ENCODE measurements at places on chromosomes 1 and 21.

GRCh38 chr1:49213301-49213700 is 436.6 kb upstream of the BEND5 start:
- no peak for DNase-seq

DNA sequence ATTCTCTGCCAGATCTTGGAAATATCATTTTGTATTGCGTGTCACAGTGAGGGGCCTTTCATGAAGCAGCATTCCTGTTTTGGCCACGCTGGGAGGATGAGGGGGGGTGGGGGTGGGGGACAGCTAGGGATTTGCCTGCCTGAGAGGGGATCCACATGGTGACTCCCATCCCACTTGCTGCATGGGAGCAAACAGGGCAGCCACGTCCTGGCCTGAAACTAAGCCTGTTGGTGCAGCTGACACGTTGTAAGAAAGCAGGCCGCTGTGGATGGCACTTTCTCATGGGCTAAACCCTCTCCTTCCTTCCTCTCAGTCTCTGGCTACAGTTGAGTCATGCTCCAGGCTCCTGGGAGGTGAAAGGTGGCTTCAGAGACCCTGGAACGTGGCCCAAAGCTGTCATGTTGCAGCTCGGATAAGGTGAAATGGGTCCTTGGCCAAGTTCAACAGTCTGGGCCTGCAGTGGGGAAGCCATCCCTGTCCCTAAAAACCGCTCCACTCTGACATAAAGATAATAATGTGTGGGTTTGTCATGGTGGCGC is 346.7 kb upstream of the VAMP3 start:
- no peak for DNase-seq

DNA sequence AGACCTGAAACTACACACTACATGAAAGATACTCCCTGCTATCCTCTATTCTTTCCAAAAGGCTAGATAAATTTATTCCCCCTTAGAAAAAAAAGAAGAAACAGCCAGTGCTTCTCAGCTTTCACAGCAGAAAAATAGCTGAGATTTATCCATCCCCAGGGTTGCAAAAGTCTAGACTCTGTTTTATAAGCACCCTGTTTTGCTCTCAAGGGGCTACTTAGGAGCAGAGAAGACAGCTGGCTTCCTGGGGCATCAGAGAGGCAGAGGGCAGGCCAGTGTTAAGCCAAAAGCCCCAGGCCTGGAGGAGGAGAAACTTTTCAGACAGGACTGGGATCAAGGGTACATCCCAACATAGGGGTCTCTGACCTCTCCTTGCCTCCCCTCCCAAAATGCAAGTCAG is 3.9 kb downstream of the LAMB3 start:
- DNase-seq: no peak

GRCh38 chr1:6259491-6260362 is 1.2 kb downstream of the GPR153 start:
- peak; percentile 79 for DNase-seq

DNA sequence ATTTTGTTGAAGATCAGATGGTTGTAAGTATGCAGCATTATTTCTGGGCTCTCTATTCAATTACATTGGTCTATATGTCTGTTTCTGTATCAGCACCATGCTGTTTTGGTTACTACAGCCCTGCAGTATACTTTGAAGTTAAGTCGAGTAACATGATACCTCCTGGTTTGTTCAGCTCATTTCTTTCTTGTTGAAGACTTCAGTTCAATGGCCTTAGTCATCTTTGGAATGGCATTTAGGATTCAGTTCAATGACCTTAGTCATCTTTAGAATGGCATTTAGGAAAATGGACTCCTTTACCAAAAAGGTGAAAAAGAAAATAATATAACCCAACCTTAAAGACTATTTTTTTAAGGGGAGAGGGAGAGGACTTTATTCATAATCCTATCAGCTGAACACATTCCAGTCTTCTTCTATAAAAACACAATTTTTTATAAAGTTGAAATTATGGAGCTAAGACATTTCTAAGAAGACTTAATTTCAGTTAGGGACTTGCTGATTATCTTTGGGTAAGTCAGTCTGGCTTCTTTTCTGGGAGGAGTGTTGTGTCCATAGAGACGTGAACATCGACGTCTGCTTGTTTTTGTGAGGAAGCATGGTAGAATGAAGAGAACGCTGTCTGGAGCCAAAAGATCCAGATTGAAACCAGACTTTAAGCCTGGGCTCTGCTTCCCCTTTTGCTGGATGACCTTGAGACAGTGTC is 48.3 kb downstream of the DDR2 start:
- no peak for DNase-seq

- no peak for DNase-seq
Observed at GRCh38 chr1:214416858-214417257, 134.5 kb downstream of the PTPN14 start.

DNA sequence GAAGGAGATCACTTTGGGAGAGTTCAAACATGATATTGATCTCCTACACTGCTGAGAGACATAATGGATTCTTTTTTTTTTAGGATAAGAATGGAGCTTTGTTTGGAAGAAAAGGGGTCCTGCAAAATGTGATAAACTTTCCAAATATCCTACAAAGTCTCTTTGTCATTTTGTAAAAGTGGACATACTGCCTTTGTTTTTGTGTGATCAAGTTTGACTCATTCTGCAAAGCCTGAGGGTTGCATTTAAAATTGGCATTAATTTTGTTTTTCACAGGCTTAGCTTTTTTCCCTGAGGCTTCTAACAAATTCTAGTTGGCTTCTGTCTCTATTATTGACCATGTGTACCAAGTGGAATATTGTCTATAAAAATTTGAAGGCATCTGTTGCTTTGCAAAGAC is 113.2 kb downstream of the AK5 start:
- no peak for DNase-seq

- DNase-seq: no peak
Observed at GRCh38 chr1:9985001-9985400, 12.0 kb upstream of the RBP7 start.

DNA sequence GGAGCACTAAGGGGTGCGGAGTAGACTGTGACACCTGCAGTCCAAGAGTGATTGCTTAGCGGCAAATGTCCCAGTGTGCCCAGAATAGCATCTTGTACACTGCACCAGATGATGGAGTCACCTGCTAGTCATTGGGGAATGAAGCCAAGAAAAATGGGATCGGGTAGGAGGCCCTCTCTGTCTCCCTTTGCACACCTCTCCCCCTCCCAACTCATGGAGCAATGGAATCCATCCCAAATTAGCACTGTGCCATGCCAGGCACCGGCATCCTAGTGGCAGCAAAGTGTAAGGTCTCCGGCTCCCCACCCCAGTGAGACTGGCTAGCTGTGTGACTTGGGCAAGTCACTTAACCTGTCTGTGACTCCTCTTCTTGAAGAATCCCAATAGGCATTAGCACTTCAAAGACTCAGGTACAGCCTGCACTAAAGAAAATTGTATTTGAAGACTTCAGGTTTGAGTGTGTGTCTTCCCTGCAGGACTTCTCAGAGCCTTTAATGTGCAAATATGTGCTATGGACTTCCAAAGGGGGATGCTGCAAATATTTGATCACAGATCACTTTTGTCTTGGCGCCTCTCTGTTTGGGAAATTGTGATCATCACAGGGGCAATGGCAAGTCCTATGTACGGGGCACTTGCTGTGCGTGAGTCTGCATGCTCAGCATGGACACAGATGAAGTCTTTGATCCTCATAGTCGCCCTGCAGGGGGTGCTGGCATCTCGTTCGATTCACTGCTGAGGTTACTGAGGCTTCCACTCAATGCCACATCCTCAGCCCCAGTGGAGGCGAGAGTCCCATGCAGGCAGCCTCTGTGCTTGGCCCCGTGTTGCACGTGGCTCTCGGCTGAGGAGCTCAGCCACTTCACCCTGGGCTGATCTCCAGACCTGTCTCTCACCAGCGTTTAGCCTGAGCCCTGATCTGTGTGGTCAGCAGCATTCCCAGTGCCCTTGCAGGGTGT is 272.9 kb upstream of the C1orf174 start:
- DNase-seq: peak; percentile 22

DNA sequence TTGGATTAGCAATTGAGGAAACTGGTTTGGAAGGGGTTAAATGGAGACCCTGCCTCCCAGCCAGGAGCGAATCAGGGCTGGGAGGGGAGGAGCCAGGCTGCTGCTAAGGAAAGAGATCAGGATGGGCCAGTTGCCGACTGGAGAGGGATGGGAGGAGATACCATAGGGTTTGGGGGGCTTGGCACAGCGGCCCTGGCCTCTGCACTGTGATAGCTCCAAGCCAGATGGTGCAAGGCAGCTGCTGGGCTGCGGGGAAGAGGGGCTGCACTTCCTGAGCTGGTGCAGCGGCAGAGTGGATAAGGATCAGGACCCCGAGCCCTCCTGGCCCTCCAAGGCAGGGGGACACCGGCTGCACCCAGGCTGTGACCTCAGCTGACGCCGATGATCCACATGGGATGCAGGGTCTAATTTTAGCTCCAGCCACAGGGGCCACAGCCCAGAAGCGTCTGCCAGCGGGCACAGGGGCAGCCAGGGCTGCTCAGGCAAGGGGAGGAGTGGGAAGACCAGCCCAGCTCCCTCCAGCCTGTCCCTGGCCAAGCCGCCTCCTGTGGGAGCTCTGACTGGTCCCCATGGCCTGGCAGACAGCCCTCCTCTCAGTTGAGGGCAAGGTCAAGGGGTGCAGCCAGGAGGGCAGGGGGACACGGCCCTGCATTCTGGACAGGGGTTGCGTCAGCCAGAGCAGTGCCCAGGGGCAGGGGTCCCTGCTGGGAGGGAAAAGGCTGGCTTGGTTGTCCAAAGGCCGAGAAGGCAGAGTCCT is at the start of gene EXTL1:
Gene EXTL1 (plus strand): TSS at position 129 of the 757 bp plus-strand sequence. CDS start 872 bp downstream, outside the sequence.
- DNase-seq: no peak

- no peak for DNase-seq
Observed at GRCh38 chr1:94694226-94694915, 125.8 kb upstream of the SLC44A3 start.

GRCh38 chr1:38929054-38929453 is 12.6 kb downstream of the RHBDL2 start:
- DNase-seq: no peak

GRCh38 chr1:5142389-5142788 is 488.0 kb downstream of the AJAP1 start:
- no peak for DNase-seq

DNA sequence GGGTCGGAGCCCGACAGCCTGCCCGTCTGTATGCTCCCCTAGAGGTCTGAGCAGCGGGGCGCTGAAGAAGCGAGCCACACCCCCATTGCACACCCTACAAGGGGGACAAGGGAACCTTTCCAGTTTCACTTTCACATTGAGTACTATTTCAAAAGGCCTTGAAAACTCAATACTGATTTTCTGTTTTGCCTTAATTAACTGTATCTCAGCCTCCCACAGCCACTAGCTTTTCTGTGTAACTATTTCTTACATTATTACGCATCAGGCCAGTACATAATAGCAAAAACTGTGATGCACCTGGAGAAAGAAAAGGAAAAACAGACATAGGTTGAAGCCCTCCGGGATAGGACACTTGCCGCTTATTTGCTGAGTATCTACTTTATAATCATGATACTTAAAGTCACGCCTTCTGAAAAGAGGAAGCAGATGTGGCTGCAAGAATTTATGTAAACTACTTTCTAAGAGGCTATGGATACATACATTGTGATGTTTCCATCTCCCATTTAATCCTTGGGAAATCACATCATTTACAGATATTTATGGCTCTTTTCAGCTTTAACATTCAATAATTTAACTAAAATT is 1719.5 kb downstream of the MRPL39 start:
- DNase-seq: no peak

GRCh38 chr1:3553166-3553939 is 58.0 kb downstream of the MEGF6 start:
- DNase-seq: no peak

DNA sequence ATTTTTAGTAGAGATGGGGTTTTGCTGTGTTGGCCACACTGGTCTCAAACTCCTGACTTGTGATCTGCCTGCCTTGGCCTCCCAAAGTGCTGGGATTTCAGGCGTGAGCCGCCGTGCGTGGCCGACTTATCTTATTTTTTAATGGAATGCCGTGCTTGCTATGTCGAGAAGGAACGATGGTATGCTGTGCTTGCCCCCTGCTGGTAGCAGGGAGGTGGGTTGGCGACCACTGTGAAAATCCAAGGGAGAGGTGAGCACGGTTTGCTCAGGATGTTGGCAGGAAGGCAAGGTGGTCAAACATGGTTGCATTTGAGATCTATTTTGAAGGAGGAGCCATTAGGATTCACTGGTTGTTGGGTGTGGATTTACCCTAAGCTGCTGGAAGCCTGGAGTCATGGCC is 45.8 kb upstream of the RCC2 start:
- DNase-seq: no peak

GRCh38 chr1:26500488-26501175 is 28.4 kb downstream of the HMGN2 start:
- peak; percentile 80 for DNase-seq

GRCh38 chr1:39943471-39944290 is 11.3 kb upstream of the MFSD2A start:
- no peak for DNase-seq

- no peak for DNase-seq
Observed at GRCh38 chr21:40902299-40902698, 55.3 kb upstream of the DSCAM start.

GRCh38 chr21:32717851-32718316 is 9.9 kb downstream of the SYNJ1 start:
- peak; percentile 33 for DNase-seq

All from HT-29 (cell line).